ENCODE measurements at places on chromosomes 1 and 21.

DNA sequence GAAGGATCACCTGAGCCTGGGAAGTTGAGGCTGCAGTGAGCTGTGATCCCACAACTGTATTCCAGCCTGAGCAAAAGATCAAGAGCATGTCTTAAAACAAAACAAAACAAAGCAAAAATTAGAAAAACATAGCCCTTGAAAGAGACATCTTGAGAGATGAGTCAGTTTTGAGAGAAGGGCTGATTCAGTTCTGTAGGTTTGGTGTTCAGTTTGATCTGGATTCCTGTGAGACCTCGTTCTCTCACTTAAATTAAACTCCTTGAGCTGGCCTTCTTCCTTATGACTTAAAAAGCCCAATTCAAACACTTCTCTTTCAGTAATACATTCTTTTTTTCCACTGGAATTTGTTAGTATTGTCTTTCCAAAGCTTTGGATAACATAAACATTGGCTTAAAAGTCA, 164.2 kb downstream of the NRIP1 start:
- DNase-seq: no peak

DNA sequence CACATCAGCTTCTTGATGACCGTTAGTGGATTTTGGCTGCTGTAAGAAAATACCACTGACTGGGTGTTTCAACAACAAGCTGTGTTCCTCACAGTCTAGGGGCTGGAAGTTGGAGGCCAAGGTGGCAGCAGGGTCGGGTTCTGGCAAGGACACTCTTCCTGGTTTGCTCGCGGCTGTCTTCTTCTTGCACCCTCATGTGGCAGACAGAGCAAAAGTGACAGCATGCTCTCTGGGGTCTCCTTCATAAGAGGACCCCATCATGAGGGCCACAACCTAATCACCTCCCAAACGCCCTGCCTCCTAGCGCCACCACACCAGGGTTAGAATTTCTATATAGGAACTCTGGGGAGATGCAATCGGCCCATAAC, 18.6 kb upstream of the TSPEAR start:
- no peak for DNase-seq

DNA sequence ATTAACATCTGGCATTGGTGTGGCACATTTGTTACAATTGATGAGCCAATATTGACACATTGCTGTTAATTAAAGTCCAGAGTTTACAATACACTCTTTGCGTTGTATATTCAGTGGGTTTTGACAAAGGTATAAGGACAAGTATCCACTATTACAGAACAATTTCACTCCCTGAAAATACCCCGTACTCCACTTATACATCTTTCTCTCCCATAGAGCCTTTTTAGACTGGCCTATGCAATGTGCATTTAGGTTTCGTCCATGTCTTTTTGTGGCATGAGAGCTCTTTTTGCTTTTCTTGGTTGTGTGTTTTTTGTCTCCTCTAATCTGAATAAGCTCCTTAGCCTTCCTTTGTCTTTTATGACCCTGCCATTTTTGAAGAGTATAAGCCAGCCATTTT, 40.6 kb upstream of the TSNAX start:
- no peak for DNase-seq

GRCh38 chr1:246856371-246856770, 75.4 kb downstream of the AHCTF1 start:
- DNase-seq: no peak

DNA sequence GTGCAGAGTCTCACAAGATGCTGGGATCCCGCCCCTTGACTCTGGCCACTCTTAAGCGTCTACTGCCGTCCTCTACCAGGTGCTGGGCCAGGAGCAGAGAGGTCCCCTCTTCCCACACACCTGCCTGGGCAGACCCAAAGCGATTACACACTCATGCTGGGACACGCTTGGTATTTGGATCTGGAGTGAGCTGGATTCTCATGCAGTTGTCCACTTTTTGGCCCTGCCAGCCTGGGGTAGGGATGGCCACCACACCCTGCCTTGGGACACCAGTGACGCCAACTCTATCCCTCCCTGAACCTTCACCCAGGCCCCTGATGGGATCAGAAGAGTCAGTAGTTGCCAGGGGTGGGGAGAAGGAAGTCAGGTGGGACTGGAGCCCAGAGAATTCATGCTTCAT, 28.6 kb downstream of the ITPKB start:
- DNase-seq: no peak

DNA sequence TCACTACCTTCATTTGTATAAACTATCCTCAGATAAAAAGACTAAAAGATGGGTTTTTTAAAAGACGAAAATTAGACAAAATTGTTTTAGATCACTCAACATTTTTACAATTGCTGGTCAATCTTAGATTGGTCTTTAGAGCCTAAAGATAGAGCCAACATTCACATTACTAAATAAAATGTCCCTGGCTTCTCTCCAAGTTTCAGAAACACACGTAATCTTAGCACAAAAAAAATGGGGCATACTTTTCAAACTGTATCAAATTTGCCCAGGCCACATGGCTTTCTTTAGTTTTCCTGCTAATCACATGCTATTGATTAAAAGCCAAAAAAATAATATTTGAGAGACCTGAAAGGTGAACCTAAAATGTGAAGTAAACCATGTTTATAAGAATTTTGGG, 288.1 kb downstream of the DPYD start:
- no peak for DNase-seq

DNA sequence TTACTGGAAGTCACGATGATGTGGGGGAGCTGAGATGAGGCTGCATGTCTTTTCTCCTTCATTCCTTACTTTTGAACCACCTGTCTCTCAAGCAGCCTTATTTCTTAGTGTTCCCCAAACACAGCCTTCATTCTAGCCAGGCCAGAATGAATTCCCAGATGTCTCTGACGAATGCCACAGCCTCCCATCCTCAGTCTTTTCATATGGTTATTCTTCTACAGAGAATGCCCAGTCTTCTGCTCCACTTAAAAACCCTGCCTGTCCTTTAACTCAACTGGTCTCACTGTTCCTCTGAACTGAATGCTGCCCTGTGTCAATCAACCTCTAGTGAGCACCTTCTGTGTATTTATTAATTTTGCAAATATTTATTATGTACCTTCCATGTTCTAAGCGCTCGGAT, 156.2 kb downstream of the PLA2G4A start:
- no peak for DNase-seq

GRCh38 chr1:38758820-38759219, 100.8 kb downstream of the RRAGC start:
- DNase-seq: no peak

DNA sequence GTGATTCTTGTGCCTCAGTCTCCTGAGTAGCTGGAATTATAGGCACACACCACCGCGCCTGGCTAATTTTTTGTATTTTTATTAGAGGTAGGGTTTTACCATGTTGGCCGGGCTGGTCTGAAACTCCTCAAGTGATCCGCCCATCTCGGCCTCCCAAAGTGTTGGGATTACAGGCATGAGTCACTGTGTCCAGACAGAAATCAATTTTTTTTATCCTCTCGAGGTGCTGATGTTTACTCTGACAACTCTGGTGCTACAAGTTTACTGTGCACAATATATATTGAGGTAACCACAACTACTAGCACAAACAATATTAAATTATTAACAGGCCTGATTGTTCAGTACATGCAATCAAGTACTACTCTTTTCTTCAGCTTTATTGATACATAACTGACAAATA, 39.7 kb downstream of the F13B start:
- DNase-seq: no peak

DNA sequence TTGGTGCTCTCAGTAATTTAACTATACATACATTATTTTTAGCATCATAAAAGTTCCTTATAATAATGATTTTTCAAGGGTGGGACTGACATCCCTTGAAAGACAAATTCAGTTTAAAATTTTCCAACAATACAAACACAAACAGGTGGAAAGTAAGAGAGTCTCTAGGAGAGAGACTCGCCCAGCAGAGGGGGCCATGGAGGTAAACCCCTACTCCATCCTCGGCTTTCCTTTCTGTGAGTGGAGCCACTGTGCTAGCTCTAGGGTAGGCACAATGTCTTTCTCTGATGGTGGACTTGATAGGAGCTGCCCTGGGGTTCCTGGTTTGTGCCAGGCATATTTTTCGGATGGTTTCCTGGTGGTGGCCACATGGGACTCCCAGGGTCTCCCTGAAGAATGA, 8.3 kb downstream of the CSMD2 start:
- no peak for DNase-seq

DNA sequence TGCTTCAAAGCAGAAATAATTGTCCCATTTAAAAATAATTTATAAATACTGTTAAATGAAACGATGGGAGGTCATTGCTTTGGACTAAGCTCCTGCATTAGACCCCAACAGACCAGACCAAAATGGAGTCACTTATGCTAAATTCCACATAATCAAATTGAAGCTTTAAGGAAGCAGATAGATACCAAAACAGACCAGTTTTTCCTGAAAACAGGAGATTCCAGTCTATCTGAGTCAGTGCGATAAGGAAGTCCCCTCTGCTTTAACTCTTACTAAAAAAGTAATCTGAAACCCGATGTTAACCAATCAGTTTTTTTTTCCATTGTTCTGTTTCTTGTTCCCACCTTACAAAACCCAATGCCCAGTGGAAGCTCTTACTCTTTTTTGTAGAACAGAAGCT, 16.2 kb upstream of the DNASE2B start:
- DNase-seq: no peak

- no peak for DNase-seq
These were observed 248.8 kb upstream of the ADGRL2 start for GRCh38 chr1:81551946-81552345.

DNA sequence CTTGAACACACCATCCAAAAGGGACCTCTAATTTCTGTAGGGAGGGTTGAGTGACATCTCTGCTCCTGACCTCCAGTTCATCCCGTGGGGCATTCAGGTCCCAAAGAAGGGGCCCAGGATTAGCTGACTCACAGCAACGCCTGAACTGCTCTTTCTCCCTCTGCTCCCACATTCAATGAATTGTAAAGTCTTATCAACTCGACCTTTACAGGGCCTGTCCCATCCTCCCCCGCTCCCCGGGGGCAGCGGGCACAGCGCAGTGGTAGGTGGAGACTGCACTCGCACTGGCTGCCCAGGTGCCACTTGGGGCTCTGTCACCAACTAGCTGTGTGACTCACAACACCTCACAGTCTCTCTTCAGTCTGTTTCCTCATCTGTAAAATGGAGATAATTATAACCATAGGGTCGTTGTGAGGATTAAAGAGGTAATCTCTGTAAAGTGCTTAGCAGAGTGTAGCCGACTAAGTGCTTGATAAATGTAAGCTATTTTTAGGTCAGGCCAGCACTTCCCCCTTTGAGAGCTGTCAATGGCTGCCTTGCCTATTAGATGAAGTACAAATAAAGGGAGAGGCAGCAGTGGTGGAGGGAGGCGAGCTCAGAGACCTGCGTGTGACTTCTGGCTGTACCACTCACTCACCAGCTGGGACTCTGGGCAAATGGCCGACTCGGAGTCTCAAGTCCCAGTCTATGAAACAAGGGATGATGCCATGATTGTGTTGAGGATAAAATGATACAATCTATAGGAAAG, 637 bp upstream of the MYBPHL start:
- no peak for DNase-seq

DNA sequence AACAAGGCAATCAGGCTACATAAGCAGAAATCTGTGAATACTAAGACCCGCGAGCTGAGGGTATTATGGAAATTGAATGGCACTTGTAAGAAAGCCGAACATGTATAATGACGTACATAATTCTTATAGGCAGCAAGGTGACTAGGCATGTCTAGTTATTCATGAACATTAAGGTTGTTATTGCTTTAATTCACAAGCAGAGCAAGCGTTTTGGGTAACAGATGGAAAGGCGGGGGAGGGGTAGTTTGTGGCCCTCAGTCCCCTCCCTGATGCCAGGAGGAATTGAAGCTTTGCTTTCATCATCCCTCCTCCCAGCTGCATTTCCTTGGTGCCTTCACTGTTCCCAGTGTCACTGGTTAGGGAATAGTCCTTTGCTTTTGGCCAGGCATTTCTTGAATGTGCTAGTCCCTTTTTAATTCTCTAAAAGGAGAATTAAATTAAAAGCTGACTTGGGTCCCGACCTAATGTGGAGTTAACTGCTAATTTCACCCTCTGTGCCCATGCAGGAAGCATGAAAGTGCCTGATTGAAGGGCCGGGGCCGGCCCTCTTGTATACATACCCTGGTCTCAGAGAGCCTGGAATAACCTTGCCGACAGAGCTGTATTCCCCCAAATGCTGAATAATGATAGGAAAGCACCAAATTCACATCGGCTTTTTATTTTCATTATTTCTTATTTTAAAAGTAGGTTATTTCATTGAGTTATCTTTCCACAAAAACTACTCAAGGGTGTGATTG, 42.5 kb downstream of the RYR2 start:
- DNase-seq: no peak

DNA sequence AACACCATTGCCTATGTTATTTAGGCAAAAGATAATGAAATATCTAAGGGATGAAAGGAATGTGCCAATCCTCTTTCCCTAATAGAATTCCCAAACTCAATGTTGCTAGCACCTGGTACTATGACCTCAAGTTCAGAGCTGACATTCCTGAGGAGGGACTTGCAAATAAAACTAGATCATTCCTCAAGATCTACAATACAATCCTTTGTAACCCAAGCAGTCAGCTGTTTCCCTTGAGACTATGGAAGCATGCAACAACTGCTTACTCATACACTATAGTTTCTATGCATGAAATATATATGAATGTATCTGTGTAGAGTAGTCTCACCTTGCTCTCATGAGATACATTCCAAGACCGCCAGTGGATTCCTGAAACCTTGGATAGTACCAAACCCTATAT, 65.0 kb downstream of the ABL2 start:
- DNase-seq: no peak

DNA sequence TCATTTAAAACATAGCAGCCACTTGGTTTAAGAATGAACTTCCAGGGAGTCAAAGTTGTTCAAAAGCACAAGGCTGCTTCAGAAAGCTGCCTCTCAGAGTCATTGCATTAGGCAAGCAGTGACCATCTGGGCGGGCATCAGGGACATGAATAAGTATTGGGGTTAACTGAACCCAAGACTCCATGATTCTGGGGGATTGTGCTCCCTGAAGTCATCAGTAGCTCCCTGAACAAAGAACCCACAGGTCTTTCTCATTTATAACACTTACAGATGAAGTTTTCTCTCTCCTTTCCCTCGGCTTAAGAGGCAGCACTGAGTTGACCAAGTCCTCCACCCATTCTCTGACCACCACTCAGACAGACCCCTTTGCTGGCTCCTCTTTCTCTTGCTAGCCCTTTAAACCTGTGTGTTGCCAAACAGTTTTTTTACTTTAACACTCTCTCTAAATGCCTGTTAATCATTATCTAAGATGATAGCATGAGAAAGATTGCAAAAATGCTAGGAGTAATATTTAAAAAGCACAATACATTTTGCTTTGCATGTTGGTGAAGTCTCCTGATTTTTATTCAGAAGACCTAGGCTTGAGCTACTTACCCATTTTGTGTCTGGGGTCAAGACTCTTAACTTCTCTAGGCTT, 77.0 kb upstream of the ARHGAP29 start:
- DNase-seq: no peak
